ENCODE measurements at places on chromosomes 4 and X.

DNA sequence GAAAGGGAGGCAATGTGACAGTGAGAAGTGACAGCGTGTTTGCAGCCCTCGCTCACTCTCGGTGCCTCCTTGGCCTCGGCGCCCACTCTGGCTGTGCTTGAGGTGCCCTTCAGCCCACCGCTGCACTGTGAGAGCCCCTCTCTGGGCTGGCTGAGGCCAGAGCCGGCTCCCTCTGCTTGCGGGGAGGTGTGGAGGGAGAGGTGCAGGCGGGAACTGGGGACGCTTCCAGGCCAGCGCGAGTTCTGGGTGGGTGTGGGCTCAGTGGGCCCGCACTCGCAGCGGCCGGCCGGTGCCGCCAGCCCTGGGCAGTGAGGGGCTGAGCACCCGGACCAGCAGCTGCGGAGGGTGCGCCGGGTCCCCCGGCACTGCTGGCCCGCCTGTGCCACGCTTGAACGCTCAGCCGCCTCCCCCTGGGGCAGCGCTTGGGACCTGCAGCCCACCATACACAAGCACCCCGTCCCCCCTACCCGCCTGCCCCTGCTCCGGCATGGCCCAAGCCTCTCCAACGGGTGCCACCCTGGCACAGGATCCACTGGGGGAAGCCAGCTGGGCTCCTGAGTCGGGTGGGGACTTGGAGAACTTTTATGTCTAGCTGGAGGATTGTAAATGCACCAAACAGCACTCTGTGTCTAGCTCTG is 1142.8 kb upstream of the INTU start:
- DNase-seq = no peak

DNA sequence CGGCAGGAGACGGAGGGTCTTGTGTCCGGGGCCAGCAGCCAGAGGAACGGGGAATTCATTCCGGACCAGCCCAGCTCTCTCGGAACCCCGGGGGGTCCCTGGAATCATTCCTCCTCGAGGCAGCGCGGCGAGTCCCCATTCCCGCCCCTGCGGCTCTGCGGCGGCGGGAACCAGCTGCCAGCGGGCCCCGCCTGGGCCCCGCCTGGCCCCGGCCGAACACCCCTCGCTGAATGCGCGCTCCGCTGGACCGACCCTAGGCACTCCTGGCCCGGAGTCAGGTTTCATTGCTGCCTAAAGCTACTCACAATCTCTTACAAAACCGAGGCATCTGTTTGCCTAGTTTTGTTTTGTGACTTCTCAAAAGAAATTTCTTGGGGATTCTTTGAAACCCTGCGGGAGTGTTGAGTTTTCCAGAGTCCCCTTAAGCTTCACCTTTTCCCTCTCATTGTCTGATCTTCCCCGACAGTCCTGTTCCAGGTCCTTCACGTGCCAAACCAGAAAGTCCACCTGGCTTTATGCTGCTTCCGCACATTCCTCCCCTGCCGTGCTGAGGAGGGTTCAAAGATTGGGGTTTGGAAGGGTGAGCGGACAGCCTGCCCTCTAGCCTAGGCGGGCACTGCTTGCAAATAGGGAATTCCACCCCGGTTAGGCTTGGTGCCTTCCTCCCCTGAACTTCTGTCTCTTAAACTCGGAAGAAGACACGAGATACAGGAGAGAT is 789 bp downstream of the ARHGAP10 start:
- DNase-seq = no peak

- DNase-seq = no peak
These were observed 490.8 kb downstream of the RAPGEF2 start for GRCh38 chr4:159593681-159594080.

GRCh38 chrX:99913611-99914010 is 496.5 kb downstream of the PCDH19 start:
- no peak for DNase-seq

- no peak for DNase-seq
These were observed 172.5 kb downstream of the PPP3CA start for GRCh38 chr4:101174679-101175345.

- DNase-seq = no peak
These were observed 88.6 kb downstream of the HPRT1 start for GRCh38 chrX:134548257-134549201.

- no peak for DNase-seq
These were observed 7.3 kb downstream of the SLC25A5 start for GRCh38 chrX:119475389-119476101.

- DNase-seq = no peak
These were observed 1.1 kb downstream of the MAML3 start for GRCh38 chr4:140152751-140153418.

DNA sequence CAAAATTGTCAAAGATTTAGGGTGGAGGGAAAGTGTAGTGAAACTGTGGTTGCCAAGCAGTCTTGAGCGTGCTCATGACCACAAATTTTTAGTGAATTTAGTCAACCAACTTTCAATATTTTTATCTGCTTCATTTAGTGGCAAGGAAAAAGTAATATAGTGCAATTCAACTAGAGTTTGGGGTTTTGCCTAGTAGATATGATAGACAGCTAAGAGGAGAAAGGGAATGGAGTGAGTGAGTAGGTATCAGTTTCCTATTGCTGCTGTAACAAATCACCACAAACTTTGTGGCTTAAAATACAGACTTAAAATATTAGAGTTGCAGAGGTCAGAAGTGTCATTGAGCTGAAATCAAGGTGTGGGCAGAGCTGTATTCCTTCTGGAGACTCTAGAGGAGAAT is 3.7 kb upstream of the CT47C1 start:
- DNase-seq = no peak

- DNase-seq = no peak
These were observed 7.9 kb downstream of the GTPBP6 start for GRCh38 chrX:310621-311155.

DNA sequence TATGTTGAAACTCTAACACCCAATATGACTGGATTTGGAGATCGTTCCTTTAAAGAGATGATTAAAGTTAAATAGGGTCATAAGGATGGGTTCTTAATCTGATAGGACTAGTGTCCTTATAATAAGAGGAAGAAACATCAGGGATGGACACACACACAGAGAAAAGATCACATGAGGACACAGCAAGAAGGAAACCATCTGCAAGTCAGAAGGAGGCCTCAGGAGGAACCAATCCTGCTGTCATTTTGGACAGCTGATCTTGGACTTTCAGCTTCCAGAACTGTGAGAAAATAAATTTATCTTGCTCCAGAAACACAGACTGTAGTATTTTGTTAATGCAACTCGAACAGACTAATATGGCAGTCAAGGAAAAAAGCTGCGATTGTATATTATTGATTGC is 631.5 kb downstream of the PCDH7 start:
- no peak for DNase-seq

- DNase-seq = no peak
These were observed 228.5 kb upstream of the CASK start for GRCh38 chrX:42151808-42152207.

DNA sequence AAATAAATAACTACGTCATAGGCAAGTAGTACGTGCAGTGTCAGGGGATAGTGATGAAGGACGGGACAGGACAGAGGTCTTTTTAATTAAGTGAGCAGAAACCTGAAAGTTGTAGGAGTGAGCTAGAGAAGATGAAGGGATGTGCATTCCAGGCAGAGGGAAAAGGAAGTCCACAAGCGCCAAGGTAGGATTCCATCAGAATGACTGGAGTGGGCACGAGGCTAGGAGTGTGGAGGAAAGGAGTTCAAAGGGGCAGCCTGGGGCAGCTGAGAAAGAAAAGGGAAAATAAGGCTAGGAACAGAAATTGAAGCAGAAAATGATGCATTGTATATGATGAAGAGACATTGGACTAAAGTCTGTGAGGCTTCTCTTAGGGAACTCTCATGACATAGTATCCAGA is 192.2 kb upstream of the TLL1 start:
- DNase-seq = no peak

DNA sequence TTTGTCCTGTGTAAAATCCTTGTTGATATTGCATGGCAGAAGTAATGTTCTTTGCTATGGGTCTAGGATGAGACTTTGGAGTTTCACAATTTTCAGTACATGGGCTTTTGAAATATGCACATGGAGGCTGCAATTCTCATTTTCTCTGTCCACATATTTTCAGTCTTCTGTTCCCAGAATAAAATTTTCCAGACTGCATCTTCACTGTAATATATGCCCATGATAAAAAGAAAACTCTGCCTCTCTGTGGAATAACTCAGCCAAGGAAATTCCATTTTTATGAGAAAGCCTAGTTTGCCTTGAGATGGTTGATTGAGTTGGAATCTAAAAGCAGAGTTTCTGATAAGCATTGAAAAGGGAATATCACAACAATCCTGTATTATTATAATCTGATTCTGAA is 601.4 kb upstream of the AADAT start:
- DNase-seq = no peak

GRCh38 chrX:13697455-13697854 is 8.5 kb downstream of the RAB9A start:
- no peak for DNase-seq

- DNase-seq = no peak
These were observed 153.9 kb downstream of the KDR start for GRCh38 chr4:54971474-54971950.

DNA sequence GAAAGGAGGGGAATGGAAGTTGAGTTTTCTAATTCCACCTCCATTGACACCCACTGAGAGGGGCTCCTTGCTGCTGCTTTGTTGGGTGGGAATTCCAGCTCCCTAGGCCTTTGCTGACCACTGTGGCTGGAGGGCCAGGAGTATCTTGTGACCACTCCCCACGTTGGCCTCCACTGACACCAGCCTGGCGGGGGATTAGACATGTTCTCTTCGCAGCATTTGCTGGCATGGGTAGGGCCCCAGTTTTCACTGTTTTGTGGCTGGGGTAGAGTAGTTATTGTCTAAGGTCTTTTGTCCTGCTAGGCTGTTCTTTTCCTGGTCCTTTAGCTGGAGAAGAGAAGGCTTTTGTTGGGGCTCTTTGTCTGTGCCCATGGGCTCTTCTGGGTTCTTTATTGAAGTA is 116.7 kb downstream of the CDKL5 start:
- DNase-seq = no peak

DNA sequence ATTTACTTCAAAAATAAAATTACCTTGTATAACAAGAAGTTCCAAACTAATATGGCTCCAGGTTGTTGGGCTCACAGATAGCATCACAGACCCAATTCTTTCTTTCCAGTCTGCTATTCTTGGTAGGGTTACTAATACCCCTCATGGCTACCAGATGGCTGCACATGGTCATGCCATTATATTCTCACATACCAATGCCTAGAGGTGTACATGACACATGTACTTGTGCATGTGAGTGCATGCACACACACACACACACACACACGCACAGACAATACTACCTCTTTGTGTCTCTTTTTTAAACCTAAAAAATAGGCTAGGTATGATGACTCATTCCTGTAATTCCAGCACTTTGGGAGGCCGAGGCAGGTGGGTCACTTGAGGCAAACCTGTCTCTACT is 31.1 kb downstream of the FBXO8 start:
- no peak for DNase-seq

- DNase-seq = no peak
These were observed 23.5 kb downstream of the TIGD2 start for GRCh38 chr4:89134775-89135319.

- DNase-seq = no peak
These were observed 1927.1 kb upstream of the PCDH7 start for GRCh38 chr4:28792917-28793597.

- no peak for DNase-seq
These were observed 146.6 kb downstream of the PPA2 start for GRCh38 chr4:105327222-105327621.

DNA sequence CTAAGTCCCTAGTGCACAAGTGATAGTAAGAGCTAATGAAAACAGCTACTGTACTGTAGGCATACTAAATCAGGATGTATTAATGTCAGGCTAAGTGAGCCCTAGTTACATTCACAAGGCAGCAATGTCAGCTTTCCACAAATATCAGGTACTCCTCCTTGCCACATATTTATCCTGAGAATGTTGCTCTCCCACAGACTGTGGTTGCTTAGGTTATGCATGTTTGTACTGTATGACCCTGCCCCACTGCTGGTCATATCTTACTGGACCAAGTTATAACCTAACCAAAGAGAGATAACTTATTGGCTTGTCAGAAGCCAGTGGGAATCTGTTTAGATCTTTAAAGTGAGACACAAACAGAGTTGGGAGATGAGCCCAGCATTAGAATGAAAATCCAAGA is 241.0 kb downstream of the SLC39A8 start:
- DNase-seq = no peak

- DNase-seq = no peak
These were observed 136.5 kb upstream of the NKX1-1 start for GRCh38 chr4:1542516-1543320.

- DNase-seq = no peak
These were observed 392.0 kb downstream of the UBE2NL start for GRCh38 chrX:144275843-144276242.

DNA sequence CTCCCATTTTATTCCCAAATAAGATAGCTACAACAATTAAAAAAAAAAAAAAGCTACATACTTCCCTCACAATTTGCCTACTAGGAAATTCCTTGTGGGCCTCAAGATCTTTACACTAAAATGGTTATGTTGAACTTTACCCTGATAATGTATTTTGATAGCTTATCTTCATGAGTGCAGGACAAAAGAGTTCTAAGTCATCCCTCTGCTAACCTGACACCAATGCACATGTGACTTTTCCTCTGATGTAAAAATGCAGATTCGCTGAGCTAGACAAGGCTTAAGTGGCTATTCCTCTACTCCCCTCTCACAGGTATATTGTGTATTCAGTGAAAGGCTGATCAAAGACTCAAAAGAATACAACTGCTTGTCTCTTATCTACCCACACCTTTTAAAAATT is 22.5 kb downstream of the ELF2 start:
- no peak for DNase-seq

DNA sequence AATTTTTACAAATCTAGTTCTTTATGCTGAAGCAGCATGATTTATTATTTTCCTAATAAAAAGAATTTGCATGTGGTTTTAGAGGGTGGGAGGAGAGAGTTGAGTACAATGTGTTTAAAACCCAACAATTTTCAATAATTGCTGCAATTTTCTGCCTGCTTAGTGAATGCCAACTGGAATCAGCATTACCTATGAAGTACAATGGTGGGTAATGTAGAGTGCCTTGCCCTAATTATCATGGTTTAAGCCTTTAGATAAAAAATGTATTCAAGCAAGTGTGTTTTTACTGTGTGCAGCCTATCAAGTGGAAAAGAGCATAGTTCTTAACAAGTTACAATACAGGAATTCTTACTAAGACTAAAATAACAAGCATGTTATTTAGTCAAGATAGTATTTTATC is 77.9 kb upstream of the ANKRD50 start:
- no peak for DNase-seq

DNA sequence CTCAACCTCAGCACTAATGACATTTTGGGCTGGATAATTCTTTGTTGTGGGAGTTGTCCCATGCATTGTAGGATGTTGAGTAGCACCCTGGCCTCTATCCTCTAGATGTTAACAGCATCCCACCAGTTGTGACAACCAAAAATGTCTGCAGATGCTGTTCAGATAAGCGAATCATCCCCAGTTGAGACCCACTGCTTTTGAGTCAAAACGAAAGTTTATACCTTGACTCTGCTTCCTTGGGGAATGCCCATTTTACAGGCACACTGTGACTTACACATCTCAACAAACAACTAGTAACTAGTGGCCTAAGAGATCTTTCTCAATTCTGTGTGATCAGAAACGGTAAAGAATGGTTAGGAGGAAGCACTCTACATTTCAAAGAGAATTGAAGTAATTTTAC is 37.0 kb downstream of the SEPSECS start:
- no peak for DNase-seq

GRCh38 chr4:5982156-5982973 is 35.9 kb downstream of the C4orf50 start:
- no peak for DNase-seq

- DNase-seq = no peak
These were observed 83.0 kb downstream of the MAGEB17 start for GRCh38 chrX:16250296-16250695.

Data from vagina (tissue), 2 donors.